ENCODE measurements at places on chromosomes 4 and X. TPM values are rescaled to one million over a fixed set of nuclear protein-coding genes. Genes with fewer than 3 reads are reported as not detected.

GRCh38 chr4:89595125-89595789, 241.7 kb downstream of the SNCA start:
- DNase-seq: no peak

DNA sequence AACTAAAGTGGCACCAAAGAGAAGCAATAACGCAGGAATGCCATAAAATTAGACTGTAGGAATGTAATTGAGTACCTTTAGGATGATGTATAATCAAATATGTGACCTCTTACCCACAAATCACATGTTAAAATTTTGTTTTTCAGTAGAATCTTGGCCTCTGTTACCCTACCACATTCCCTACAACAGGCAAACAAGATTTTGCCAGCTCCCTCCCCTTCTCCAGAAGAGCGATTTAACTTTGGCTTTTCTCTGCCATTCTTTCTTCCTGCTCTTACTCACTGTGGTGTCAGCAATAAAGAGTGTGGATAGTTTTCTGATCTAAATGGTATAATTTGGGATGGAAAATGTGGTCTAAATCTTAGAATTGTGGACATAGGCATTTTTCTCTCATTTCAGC, 57.2 kb downstream of the TRIM2 start:
- no peak for DNase-seq

DNA sequence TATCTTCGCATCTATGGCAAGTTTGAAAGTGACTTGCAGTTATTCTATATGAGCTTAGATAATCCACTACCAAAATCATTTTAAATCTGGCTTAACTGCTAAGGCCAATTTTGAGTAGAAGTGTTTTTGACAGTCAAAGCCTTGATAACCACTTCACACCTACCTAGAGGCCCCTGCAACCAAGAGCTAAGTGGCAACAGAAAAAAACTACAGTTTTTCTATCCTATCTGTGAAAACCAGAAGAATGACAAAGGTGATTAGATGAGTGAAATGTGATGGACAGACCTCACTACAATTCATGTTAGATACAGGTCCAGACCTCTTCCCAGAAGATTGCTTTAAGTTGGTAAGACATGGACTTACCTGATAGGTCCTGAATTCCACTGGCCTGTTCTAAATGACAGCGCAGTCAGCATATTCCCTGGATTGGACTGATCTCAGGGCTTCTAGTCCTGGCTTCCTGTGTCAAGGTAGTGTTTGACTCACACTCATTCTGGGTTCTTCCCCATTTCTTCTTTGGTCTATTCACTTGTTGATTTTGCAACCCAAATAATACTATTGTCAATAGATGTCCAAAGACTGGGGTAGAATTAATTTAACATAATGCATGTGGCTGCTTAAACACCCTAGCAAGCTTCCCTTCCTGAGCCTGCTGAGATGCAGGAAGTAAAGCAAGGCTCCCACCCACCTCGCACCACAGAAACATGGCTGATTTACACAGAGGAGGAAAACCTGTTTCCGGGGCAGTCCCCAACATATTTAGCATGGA, 65.1 kb downstream of the PPP3CA start:
- DNase-seq: no peak

DUX4 gene
- not detected for total RNA-seq

LEF1 gene
- total RNA-seq: 4.5 TPM

DNA sequence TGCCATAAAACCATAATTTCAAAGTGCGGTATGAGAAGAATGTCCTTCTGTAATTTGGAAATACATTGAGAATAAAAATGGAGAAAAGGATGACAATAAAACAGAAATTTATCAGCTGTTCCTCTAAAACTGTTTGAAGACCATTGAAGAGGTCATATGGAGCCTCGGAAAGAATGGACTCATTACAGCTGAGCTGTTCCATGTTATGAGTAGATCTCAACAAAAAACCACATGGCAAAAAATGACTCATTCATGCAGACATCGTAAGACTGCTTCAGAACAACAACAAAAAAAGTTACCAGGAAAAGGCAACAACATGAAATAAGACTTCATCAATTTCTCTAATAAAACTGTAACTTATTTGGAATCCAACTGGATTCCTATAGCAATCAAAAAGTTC, 39.7 kb downstream of the AKAP4 start:
- DNase-seq: no peak

GRCh38 chr4:113141901-113142346, 92.5 kb downstream of the ANK2 start:
- DNase-seq: no peak

- DNase-seq: no peak
Measured at GRCh38 chr4:179328627-179329026, 1886.4 kb upstream of the AGA start.

TDO2 gene
- total RNA-seq: 0.13 TPM

DNA sequence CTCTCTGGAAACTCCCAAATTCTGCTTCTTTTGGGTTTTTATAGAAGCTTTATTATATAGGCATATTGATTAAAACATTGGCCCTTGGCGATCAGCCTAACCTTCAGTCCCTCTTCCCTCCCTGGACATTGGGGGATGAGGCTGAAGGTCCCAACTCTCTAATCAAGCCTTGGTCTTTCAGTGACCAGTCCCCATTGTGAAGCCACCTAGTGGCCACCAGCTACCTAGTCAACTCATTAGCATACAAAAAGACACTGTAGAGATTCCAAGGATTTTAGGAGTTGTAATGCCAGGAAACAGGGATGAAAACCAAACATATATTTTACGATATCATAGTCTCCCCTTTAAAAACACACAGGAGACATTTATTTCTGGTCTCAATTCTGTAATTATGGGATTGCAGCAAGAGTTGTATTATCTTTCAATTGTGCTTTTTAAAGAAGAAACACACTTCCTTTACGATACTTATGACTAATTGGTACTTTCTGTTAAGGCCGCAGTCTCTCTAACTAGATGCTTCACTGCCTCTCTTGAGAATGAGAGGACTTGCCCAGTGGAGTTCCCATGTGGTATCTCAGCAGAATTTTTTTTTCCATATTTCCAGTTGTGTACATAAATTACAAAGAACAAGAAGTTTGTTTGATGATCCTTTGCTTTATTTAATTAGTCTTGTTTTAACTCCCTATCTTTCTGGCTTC, 58.2 kb downstream of the WDR17 start:
- no peak for DNase-seq

FMR1NB gene
- total RNA-seq: not detected

DNA sequence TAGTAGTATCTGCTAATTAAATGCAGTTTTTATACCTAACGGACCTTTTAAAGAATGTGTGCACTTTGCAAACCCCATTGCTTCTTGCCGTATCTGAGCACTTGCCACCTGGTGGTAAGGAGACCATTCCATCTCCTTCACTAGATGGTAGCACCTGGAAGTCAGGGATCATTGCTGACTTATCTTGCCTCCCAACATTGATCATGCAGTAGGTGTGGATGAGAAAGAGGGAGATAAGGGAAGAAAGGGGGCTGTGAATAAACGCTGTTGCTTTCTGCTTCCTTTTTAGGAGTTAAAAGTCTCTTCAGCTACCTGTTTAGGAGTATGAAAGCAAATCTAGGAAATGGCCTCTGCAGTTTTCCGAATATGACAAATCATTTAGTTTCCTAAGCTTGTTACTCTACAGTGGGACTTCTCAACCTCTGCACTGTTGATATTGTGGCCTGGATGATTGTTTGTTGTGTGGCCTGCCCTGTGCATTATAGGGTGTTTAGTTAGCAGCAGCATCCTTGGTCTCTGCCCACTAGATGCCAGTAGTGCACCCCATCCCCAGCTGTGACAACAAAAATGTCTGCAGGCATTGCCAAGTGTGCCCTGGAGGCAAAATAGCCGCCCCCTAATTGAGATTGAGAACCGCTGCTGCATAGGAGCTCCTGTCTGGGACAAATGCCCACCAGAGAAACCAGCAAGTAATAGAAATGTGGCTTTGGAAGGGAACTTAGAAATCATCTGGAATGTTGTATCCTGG, 38.8 kb downstream of the GAB1 start:
- DNase-seq: no peak

ZNF630 gene
- total RNA-seq: 2.9 TPM

DOK7 gene
- total RNA-seq: 62.7 TPM

- DNase-seq: no peak
Measured at GRCh38 chr4:164221631-164222030, 532.3 kb upstream of the SMIM31 start.

GRCh38 chr4:148643851-148644250, 201.6 kb upstream of the NR3C2 start:
- no peak for DNase-seq

- DNase-seq: no peak
Measured at GRCh38 chrX:53412446-53412845, 10.0 kb downstream of the SMC1A start.

DNA sequence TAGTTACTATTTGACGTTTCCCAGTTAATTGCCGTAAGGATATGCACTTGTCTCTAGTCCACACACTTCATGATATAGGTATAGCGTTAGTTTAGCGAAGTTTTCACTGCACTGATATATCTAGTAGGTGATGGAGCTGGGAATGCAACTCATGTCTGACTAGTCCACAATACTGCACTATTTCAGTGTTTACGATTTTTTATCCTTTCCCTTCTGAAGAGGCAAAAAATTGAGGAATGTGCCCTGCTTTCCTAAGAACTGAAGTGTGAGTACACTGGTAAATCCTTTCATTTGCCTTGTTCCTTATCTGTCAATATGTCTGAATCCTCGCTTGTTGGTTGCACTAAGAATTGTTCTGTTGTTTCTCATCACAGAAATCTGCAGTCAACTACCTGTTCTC, 1.0 kb downstream of the RPL36A start:
- no peak for DNase-seq

DNA sequence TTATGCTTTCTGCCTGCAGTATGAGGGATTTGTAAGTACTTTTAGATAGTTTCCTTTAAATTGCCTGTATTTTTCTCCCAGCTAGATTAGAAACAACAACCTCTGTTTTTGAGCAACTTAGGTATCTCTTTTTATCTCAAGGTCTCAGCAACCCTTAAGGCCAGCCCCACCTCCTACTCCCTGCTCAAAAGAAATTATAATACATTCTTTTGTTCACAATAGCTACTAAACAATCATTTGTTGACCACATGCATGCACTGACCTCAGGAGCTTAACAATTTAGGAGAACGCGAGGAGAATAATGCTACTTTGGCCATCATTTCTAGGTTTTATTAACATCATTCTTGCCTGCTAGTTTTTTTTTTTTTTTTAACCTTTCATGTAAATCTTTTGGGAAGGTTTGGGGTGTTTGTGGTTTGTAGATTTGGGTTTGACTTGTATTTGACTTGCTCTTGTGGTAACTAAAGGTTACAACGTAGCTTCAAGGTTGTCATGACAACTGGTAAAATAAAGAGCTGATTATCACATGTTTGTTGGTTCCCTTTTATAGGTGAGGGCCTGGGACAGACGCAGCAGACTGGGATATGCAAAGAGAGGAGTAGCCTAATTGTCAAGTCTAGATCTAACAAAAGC, 145.4 kb upstream of the PLAC1 start:
- no peak for DNase-seq

GRCh38 chrX:109928596-109929335, 74.1 kb upstream of the TMEM164 start:
- DNase-seq: no peak

DNA sequence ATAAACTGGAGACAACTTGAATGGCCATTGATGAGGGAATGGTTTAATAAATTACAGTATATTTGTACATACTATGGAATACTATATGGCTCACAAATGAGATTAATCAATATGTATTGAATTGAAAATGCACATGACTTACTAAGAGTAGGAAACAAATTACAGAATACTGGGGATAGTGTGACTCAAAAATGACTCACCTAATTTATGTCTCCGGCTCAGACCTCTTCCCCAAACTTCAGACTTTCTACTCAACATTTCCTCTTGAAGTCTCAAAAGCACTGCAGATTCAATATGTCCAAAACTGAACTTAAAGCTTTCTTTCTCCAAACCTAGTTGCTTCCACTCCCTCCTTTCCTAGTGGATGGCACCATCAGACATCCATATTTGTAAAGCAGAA, 28.8 kb upstream of the GRIA3 start:
- DNase-seq: no peak

TMEM271 gene
- not detected for total RNA-seq

- no peak for DNase-seq
Measured at GRCh38 chr4:48704091-48704802, 75.8 kb downstream of the FRYL start.

PCDH18 gene
- total RNA-seq: 4.9 TPM

DNA sequence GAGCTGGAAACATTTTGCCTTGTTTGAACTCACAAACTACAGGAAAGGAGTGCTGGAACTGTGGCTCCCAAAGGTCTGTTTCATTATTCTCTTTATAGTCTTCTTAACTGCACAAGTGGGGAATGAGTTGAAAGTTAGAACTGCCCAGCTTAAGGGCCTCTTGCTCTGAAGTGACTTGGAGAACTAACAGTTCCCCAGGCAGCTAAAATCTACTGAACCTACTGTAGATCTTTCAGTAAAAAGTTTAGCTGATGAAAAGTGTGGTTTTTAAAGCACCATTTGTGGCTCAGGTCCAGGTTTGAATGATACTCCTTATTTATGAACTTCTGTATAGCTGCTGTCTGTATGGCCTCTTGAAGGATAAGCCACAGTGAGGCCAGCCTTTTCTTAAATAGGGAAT, 353.8 kb downstream of the MAPK10 start:
- no peak for DNase-seq

DNA sequence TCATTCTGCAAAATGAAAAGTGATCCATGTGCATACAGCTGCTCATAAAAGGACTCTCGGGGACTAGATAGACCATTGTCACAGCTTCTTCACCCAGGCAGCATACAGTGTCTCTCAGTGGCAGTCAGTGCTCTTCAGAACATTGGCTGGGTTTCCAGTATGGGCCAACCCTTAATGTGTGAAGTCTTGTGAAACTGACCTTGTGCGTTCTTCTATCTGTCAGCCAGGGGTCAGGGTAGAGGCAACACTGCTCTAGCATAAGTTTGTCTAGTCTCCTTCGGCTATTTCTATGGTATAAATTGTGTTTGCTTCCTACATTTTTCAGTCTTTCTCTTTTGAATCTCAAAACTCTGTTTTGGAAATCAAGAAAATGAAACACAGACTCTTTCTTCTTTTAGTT, 37.0 kb upstream of the SMIM31 start:
- no peak for DNase-seq

SSX2B gene
- total RNA-seq: not detected

DNA sequence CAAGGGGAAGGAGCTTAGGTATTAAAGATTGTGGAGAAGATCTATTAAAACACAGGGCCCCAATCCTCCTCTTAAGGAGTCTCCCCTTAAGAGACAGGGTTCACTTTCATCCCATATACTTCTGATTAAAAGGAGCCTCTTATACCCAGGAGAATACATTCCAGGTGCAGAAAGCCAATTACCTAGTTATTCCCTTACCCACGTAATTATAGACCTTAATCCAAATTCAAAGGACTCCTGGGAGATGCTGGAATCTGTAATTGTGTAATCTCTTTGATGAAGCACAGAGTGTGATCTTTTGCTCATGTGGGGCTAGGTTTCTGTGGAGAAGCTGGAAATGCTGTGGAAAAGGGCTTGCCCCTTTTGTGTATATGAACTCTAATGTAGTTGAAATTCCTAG, 1.4 kb upstream of the SEC24B start:
- DNase-seq: no peak

GRCh38 chrX:121457096-121457495, 409.7 kb downstream of the GLUD2 start:
- DNase-seq: no peak

Measured in cardiac septum (tissue), 1 donor.